Stromal cell of bone marrow (primary cell): ENCODE measurements at places on chromosomes 2 and 18.

DNA sequence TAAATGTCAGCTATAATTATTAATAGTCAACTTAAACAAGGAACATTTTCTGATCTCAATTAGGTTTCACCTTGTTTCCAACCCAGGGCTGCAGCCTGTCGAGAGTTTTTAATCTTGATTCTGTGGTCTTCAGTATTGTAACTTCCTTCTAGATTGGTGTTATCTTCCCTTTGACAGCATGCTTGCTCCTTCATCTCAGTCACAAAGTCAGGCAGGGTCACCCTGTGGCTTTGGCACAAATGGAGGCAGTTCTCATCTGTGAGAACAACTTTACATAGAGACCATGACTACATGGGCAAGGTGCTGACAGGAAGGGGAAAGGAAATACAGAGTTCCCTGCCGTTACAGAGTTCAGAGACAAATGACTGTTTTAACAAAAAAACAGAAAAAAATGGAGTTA lies 50.5 kb downstream of the HNRNPLL start:
- DNase-seq = no peak

- peak; percentile 17 for DNase-seq
These were observed 542 bp downstream of the PGAP1 start for GRCh38 chr2:196925768-196926561.

DNA sequence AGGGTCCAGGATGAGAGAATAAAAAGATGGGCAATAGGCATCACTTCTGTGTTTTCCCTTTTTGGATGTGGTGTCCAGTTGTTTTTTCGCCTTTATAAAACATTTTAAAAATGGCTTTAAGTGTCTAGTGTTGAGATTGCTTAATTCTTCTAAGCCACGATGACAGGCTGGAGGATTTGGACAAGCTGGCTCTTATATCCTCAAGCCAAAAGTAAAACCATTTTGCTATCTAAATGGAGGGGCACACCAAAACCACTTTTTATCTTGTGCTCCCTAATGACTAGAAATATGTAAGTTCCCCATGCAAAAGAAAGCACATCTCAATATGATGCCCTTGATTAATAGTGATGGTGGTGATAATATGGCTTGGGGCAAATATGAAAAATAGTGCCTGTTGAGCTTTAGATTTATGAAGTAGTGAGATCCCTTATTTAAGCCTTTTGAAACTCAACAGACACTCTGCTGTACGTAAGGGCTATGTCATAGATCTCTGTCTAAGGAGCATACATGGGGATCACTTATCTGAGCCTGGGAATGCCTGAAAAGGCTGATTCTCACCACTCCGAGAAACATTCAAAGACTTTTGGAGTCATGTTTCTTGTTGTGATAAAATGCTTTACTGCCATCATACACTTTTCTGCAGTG lies 185.5 kb downstream of the KCNS3 start:
- DNase-seq = no peak

- DNase-seq = peak; percentile 4
These were observed 6.8 kb downstream of the SCTR start for GRCh38 chr2:119517433-119517832.

- DNase-seq = no peak
These were observed 95.9 kb upstream of the MBOAT2 start for GRCh38 chr2:9099341-9099751.

GRCh38 chr2:144702051-144702450 lies 182.1 kb upstream of the ZEB2 start:
- DNase-seq = no peak

GRCh38 chr2:44598330-44599119 lies 236.8 kb downstream of the CAMKMT start:
- DNase-seq = no peak

GRCh38 chr2:85953476-85953875 lies 64.7 kb upstream of the ST3GAL5 start:
- no peak for DNase-seq

- DNase-seq = peak; percentile 63
These were observed 799.7 kb downstream of the LRP1B start for GRCh38 chr2:141331127-141331526.

DNA sequence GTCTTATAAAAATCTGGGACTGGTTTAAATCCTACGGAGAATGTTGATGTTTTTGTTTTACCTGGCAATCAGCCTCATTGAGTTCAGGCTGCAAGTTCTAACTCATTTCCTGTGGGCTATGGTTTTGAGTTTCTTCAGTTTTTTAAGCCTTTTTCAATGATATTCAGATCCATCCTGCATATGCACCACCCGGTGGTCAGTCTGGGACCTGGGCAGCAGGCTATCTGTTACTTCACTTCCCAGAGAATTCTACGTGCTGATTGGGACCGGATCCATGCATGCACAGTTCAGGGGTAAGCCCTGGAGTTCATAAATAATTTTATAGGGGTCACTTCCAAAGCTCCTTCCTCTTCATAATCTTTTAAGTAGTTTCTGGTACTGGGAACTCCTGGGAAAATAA lies 339.2 kb upstream of the HNRNPA3 start:
- DNase-seq = no peak

- DNase-seq = no peak
These were observed 558 bp upstream of the NEMP2 start for GRCh38 chr2:190535121-190535439.

DNA sequence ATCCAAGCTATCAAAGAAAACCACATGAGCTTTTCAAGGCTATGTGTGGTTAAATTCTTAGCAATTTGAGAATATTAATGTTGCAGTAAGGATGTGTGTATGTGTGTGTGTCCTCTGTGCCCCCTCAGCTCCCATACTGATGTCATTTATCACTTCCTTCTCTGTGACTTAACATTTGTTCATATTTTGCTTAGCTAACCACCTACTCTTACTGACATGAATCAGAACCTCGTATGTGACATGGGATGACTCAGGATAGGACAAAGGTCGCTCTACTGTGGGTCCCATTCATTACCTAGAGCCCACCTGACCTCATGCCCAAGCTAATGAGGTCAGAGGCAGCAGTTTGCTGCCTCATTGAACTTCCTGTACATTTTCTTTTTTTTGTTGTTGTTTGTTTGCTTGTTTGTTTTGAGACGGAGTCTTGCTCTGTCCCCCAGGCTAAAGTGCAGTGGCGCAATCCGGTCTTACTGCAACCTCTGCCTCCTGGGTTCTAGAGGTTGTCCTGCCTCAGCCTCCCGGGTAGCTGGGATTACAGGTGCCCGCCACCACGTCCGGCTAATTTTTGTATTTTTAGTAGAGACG lies 36.3 kb downstream of the MOGAT1 start:
- DNase-seq = no peak

- no peak for DNase-seq
These were observed 304.1 kb downstream of the TNS1 start for GRCh38 chr2:217698691-217699090.

GRCh38 chr2:135965756-135966155 lies 19.7 kb downstream of the DARS1 start:
- DNase-seq = no peak

GRCh38 chr2:3745920-3746319 lies 42.5 kb downstream of the DCDC2C start:
- no peak for DNase-seq

GRCh38 chr18:72630991-72631390 lies 86.8 kb upstream of the CBLN2 start:
- DNase-seq = no peak

- no peak for DNase-seq
These were observed 169.5 kb downstream of the GFPT1 start for GRCh38 chr2:69217333-69218080.

GRCh38 chr18:68740966-68741365 lies 26.1 kb upstream of the TMX3 start:
- DNase-seq = no peak

GRCh38 chr2:237492137-237492890 lies 5.3 kb downstream of the MLPH start:
- DNase-seq = no peak

DNA sequence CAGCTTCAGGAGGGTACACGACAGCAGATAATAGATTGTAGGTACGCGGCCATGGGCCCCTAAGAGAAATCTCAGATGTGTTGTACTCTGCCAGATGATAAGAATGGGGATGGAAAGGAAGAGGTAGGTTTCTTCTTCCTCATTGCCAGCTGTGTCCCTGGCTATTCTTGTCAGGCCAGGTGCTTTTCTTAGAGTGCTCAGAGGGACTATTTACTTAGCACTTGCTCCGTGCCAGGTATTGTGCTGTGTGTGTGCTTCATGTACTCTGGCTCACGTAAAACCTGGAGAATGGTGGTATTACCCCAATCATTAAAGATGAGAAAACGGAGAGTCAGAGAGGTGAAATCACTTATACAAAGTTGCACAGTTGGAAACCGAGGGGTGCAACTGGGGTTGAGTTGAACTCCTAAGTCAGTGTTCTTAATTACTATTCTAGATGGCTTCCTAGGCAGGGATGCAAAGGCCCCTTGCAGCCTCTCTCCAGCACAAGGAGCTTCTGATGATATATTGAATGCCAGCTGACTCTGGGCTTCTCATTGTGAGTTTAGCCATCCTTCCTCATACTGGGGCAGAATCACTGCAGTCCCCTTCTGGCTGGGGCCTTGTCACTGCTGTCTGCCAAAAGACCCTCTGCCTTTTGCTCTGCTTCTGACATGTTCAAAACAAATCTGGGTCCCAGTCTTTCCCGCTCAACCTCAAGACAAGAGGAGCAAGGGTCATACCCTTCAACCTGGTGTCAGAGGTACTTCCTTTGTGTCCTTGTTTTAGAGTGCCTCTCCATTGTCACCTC lies 60.7 kb downstream of the LYPD1 start:
- no peak for DNase-seq

DNA sequence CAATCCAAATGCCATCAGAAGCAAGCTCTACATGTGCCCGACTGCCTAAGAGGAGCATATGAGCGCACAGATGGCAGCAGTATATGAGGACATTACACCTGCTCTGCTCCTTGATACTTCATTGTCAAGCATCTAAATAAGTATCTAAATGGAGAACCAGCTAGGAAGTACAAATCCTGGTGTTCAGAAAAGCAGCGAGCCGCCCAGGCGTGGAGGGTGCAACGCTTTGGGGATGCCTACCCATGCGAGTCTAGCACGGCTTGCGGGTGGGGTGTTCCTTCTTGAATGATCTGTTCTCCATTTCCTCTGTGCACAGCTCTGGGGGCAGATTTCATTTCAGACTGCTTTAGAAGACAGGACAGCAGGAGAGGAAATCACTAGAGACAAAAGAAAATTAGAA lies 63.0 kb upstream of the BCL2L11 start:
- no peak for DNase-seq

GRCh38 chr2:174157053-174157452 lies 91.3 kb downstream of the OLA1 start:
- no peak for DNase-seq
